GM23248 (cell line): ENCODE measurements at places on chromosomes 2 and 18. TPM values are rescaled to one million over a fixed set of nuclear protein-coding genes. Genes with fewer than 3 reads are reported as not detected.
A peak's percentile ranks its signal among the peaks of the same experiment; 100 is the strongest.

- DNase-seq: peak; percentile 31
Observed at GRCh38 chr18:12394428-12394827, 13.3 kb upstream of the PRELID3A start.

GRCh38 chr2:68230241-68231060 lies 21.9 kb downstream of the PPP3R1 start:
- peak; percentile 18 for DNase-seq

DNA sequence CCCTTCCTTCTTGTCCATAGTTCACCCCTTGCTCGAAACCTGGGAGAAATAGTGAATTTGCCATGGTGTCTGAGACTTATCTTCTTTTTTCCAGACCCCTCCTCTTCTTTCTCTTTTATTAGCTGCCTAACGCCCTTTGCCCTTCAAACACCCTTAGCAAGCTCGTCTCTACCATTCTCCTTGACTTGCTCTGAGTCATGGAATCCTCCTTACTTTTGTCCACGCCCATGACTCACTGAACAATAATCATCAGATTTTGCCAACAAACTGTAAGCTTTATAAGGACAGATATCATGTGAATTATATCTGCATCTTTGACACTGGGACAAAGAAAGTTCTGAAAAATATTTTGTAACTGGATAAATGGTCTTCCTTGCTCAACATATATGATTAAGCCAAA lies 67.1 kb upstream of the CNTNAP5 start:
- DNase-seq: peak; percentile 2

DNA sequence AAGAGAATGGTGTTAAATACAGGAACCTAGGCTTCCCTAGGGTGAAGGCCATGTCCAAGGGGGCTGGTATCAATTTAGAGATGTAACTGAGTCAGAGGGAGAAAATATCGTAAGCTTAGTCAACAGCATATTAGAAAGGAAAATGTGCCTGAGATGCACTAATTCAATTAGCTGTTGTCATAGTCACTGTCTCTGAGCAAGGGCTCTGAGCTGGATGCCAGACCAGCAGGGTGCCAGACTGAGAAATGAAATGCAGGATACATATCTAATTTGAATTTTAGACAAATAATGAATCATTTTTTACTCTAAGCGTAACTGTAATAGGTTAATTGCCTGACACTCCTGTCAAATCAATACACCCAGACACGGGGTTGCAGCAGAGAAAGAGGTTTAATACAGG lies 11.4 kb upstream of the SLC35F6 start:
- peak; percentile 77 for DNase-seq

DNA sequence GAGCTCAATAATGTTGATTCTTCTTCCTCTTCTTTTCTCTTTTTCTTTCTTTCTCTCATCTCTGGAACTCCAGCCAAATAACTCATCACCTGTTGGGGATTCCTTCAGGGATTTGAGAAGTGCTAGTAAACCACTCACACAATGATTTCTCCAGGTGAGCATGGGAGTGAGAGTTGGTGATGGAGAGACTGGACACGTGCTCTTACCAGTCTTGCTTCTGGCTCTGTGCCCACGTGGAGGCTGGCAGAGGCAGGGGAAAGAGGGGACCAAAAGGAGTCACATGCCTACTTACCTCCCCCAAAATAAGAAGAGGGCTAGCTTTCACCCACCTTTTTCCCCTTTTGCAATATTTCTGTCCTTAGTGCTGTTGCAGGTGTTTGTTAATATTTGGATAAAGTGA lies 28.6 kb upstream of the CCDC85A start:
- no peak for DNase-seq

GPR55 gene
- not detected in 2 replicates for total RNA-seq

MRPS5 gene
- 26.1 and 34.3 TPM in 2 replicates for total RNA-seq

GRCh38 chr2:112084689-112085374 lies 29.8 kb downstream of the TMEM87B start:
- DNase-seq: no peak

TEX51 gene
- not detected in 2 replicates for total RNA-seq

GRCh38 chr2:134109725-134110124 lies 144.1 kb upstream of the MGAT5 start:
- DNase-seq: no peak
